ENCODE measurements at places on chromosomes 2 and 18. TPM values are rescaled to one million over a fixed set of nuclear protein-coding genes. Genes with fewer than 3 reads are reported as not detected.

FZD7 gene
- polyA plus RNA-seq: not detected

PLGLB2 gene
- 0.31 TPM for polyA plus RNA-seq

CD8B gene
- 2,320 TPM for polyA plus RNA-seq

CPO gene
- not detected for polyA plus RNA-seq

CXCR2 gene
- polyA plus RNA-seq: 0.23 TPM

GTF2A1L gene
- not detected for polyA plus RNA-seq

SCYGR4 gene
- not detected for polyA plus RNA-seq

C2orf72 gene
- not detected for polyA plus RNA-seq

LRRC30 gene
- not detected for polyA plus RNA-seq

HAAO gene
- 0.25 TPM for polyA plus RNA-seq

Data from naive thymus-derived CD8-positive, alpha-beta T cell (primary cell).